ENCODE measurements at places on chromosomes 2 and 18.

DNA sequence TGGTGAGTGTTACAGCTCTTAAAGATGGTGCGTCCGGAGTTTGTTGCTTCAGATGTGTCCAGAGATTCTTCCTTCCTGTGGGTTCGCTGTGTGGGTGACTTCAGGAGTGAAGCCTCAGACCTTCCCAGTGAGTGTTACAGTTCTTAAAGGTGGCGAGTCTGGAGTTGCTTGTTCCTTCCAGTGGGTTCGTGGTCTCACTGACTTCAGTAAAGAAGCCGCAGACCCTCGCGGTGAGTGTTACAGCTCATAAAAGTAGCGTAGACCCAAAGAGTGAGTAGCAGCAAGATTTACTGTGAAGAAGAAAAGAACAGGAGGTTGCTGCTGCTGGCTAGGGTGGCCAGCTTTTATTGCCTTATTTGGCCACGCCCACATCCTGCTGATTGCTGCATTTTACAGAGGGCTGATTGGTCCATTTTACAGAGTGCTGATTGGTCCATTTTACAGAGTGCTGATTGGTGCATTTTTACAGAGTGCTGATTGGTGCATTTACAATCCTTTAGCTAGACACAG, 34.0 kb upstream of the SPTBN1 start:
- DNase-seq: no peak

DNA sequence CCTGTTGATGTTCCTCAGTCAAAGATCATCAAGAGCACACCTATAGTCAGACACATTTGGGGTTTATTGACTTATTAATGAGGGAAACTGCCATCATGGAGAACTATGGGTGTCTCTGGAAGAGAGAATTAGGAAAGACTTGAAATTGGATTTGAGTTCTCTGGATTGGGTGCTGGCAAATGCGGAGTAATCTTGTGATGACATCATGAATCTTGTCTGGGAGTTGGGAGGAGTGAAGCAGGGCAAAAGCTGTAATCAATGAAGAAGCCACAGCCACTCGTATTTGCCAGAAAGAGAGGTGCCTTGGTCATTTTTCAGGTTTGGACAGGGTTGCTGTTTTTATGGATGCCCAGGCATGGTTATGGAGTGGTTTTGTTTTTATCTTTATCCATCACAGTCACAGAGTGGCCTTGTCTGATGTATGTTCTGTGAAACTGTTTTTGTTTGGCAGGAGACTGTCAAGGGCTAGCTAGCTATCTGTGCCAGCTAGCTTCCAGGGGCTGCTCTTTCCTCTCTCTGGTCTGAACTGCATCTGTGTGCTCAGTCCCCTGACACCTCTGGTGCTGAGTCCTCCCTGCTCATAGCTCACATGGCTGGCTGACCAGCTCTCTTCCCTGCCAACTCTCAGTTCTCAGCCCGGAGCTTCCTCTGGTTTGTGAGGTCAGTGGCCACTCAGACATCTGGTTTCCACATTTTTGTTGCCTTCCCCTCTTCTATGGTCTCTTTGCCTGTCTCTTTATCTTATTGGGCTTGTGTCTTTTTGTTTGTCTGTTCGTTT, 193.4 kb upstream of the RMP24 start:
- DNase-seq: no peak

DNA sequence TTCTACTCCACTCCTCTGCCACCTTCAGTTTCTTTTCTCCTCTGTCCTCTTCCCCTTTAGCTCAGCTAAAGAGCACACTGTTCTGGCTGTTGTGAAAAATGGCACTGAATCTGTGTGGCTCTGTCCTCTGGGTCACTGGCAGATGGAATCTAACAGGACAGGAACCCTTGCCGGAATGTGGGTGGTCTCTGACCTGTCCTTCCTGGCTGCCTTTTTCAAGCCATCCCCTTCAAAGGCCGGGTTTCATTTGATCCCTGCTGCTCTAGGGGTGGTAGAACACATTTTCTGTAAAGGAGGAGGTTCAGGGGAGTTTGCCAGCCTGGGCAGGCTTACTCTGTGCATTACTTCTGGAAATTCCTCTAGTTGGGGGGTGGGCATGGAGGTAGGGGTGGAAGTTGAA, 29.9 kb downstream of the MTCL1 start:
- no peak for DNase-seq

DNA sequence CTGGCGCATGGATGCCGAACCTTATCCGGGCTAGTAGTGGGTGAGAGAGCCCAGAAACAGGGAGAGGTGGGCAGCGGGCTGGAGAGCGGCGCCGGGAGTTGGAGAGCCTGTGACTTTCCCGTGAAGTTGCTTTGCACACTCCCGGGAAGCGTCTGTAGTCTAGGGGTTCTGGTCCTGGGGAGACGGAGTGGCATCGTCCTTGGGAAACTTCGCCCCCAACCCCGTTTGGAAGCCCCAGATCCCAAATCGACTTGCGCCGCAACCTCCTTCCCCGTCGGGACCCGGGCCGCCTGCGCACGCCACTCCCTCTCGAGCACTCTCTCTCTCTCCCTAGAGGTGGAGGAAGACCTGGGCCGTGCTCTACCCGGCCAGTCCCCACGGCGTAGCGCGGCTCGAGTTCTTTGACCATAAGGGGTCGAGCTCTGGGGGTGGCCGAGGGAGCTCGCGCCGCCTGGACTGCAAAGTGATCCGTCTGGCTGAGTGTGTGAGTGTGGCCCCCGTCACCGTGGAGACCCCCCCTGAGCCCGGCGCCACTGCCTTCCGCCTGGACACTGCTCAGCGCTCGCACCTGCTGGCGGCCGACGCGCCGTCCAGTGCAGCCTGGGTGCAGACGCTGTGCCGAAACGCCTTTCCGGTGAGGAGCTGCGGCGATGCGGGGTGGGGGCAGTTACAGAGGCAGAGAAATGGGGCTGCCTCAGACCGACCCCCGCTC, 456 bp downstream of the DOK1 start:
- peak; percentile 79 for DNase-seq

GRCh38 chr18:32450026-32450691, 20.5 kb downstream of the GAREM1 start:
- DNase-seq: no peak

DNA sequence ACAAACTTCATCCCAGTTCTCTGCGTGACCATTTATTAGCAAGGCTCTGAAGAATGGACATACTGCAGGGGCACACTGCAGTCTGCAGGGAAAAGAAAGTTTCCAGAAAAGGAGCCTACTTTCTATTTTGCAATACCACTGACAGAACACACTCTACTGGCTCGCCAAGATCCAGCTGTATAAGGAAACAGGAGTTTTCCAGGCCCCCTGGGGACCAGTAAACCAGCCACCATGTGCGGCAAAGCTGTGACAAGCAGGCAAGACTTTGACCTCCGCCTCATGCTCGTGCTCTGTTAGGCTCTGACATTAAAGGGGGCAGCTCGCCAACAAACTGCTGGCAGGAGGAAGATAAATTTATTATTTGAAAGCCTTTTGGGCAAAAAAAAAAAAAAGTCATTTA, 67.3 kb downstream of the CCBE1 start:
- DNase-seq: peak; percentile 76

DNA sequence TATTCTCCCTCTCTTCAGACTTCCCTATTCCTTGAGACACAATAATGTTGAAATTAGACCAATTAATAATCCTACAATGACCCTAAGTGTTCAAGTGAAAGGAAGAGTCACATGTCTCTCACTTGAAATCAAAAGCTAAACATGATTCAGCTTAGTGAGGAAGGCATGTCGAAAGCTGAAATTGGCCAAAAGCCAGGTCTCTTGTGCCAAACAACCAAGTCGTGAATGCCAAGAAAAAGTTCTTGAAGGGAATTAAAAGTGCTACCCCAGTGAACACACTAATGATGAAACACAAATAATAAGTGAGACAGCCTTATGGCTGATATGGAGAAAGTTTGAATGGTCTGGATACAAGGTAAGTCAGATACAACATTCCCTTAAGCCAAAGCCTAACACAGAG, 115.4 kb downstream of the PXDN start:
- peak; percentile 77 for DNase-seq

DNA sequence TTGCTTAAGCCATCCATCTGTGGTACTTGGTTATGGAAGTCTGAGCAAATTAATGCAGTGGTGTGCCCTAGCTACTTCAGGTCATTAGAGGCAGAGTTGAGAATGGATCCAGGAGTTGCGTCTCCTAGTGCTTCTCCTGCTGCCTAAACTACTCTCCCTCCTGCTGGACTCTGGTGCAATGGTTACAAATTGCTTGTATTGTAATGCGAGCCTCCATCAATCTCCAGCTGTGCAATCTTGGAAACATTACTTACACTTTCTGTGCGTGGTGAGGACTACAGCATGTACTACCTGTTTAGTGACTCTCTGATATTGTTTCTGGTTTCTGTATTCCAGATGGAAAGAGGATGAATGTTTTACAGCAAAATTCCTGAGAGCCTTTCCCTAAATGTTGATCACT, 119.0 kb upstream of the CYRIA start:
- DNase-seq: no peak

DNA sequence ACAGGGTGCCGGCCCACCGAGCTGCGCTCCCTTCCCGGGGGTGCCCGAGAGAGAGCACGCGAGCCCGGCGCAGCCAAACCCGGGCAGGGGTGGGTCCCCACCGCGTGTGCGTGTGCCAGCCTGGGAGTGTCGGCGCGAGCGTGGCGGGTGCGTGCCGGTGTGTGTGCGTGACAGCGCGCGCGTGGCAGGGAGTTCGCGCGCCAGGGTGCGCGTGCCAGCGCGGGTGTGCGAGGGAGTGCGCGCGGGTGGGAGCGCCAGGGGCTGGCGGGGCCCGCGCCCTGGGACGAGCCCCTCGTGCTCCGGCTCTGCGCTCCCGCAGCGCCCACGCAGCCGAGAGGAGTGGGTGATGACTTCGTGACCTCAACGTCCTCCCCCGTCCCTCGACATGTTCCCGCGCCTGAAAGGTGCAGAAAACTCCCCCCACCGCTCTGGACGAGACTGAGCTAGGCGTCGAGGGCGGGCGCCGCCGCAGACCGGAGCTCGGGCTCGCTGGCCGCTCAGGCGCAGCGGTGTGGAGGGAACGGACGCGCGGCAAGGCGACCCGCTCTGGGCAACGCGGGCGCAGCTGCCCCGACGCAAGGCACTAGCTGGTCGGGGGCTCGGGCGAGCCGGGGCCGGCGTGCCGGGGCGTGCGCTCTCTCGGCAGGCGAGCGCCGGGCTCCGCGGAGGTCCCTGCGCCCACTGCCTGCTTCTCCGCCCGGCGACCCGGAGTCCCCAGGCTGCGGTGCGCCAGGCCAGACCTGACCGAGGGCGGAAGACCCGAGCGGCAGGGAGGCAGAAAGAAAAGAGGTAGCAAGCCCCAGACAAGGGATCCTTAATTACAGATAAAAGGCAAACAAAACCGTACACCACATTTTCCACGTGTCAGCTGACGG, 582.8 kb downstream of the ZEB2 start:
- DNase-seq: peak; percentile 59

DNA sequence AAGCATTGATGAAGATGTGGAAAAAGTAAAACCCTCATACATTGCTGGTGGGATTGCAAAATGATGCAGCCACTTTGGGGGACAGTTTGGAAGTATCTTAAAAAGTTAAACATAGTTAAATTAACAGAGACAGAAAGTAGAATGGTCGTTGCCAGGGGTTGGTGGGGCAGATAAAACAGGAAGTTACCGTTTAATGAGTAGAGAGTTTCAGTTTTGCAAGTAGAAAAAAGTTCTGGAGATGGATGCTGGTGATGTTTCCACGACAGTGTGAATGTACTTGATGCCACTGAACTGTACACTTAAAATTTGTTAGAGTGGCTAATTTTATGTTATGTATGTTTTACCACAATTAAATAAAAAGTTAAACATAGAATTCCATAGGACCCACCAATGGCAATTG, 44.5 kb upstream of the EGR4 start:
- no peak for DNase-seq

DNA sequence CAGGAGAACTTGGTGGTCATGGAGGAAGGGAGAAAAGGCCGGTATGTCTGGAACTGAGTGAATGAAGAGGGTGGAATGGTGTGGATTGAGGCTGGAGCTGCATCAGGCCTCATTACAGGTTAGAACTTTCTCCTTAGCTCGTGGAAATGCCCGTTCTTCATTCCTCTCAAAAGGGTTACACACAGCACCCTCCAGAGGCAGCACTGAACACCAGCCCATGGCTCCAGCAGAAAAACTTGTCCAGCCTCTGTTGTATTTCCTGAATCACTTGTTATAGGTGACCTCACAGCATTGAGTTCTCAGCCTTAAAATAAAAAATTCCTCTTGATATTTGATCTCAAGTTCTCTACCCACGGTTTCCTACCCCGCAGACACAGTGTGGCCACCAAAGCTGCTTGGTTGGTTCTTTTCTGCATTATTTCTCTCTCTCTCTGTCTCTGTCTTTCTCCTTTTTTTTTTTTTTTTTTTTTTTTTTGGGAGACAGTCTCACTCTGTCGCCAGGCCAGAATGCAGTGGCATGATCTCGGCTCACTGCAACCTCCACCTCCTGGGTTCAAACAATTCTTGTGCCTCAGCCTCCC, 89.6 kb downstream of the ITGB1BP1 start:
- no peak for DNase-seq

- DNase-seq: peak; percentile 90
These were observed 36.8 kb downstream of the KCNIP3 start for GRCh38 chr2:95333888-95334338.

GRCh38 chr2:203804070-203804469, 63.5 kb upstream of the CTLA4 start:
- no peak for DNase-seq

- no peak for DNase-seq
These were observed 4.2 kb upstream of the USP14 start for GRCh38 chr18:154151-154550.

GRCh38 chr18:56884511-56884910, 233.4 kb downstream of the WDR7 start:
- no peak for DNase-seq

GRCh38 chr2:225091336-225091735, 49.1 kb upstream of the DOCK10 start:
- no peak for DNase-seq

GRCh38 chr2:45859682-45860081, 208.2 kb downstream of the PRKCE start:
- no peak for DNase-seq

DNA sequence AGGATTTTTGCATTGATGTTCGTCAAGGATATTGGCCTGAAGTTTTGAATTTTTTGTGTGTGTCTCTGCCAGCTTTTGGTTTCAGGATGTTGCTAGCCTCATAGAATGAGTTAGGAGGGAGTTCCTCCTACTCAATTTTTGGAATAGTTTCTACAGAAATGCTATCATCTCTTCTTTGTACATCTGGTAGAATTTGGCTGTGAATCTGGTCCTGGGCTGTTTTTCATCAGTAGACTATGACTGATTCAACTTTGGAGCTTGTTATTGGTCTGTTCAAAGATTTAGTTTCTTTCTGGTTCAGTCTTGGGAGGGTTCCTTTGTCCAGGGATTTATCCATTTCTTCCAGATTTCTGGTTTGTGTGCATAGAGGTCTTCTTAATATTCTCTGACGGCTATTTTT, 166.7 kb downstream of the ST6GAL2 start:
- no peak for DNase-seq

DNA sequence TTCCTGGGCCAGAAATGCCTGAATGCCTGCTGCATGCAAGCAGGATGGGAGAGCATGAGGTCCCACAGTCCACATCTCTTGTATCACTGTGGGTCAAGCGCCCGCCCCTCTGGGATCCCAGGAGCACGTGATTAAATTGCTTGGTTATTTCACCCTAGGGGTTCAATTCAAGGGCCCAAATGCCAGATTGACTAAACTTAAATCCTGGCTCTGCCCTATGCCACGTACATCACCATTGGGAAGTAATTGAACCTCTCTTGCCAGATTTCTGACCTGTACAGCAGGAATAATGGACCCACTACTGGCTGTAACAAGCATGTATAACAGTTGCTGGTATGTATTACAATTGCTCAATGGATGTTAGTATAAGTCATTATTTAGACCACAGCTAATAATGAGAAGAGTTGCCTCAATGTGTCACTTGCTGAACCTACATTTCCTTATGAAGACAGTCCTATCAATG, 19.9 kb downstream of the FHL2 start:
- DNase-seq: no peak

GRCh38 chr2:64283641-64284361, 139.6 kb upstream of the PELI1 start:
- DNase-seq: no peak

Data from suprapubic skin (tissue), 4 donors.